Motor neuron (in vitro differentiated cells): ENCODE measurements at places on chromosomes 4 and X. TPM values are rescaled to one million over a fixed set of nuclear protein-coding genes. Genes with fewer than 3 reads are reported as not detected.

DNA sequence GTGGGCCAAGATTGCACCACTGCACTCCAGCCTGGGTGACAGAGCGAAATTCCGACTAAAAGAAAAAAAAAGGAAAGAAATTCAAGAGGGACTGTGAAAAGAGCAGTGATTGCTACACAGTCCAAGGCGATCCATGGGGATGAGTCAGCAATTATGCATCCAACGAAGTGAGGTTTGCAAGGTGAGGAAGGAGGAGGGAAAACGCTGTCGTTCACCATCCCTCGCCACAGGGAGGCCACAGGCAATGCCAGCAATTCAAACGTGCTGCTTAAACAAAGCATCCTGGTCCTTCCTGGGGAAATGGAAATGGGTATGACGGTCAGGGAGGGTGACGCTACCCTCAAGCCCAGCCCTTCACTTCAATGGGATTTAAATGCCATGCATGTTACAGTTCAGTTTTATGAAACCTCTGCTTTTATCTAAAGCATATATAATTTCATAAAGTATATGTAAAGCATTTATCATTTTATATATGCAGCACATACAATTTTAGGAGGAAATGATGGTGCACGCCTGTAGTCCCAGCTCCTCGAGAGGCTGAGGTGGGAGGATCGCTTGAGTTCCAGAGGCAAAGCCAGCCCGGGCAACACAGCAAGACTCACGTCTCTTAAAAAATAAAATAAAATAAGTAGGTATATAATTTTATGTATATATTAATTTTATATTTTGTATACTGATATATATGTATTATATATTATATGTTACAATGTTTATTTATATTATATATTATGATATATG lies 108.7 kb downstream of the DHRSX start:
- peak; percentile 83 for ATAC-seq

DNA sequence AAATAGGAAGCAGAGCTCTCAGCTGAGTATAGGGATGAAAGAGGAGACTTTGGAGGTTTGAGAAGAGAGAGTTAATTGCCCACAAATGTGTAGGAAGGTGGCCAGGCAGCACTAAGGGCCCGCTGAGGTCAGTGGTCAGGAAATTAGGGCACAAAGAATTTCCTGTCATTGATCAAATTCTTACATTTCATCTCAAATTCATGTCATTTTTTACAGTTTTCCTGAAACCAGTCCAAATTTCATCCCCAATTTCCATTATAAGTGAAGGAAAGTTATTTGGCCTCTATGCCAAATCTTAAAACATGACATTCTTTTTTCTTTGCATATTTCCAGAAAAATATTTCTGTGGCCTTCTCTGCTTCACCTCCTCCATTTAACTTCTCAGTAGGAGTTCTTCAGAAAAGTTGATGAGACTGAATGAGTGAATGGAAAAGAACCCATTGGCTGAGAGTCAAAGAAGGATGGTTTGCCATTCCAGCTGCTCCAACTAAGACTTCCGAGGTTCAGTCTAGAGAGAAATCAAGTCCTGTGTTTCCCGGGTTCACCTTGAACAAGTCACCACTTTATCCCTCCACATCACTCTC lies 68.7 kb upstream of the SPRY1 start:
- ATAC-seq, result no peak

DNA sequence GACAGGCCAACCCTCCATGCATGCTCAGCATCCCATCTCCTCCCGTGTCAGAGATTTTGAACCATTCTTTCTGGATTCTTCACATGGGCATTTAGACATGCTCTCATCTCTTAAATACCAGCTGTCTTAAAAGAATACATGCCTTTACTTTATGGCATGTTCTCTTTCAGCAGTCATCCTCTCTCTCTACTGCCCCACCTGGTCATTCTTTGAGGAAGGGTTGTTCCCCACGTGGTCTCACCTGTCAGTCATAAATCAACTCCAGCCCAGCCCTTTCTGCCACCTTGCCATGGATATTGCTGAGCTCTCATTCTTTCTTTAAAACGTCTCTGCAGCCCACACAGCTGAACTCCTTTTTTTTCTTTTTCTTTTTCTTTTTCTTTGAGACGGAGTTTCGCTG lies 111.3 kb downstream of the ARHGAP10 start:
- ATAC-seq, result no peak

DNA sequence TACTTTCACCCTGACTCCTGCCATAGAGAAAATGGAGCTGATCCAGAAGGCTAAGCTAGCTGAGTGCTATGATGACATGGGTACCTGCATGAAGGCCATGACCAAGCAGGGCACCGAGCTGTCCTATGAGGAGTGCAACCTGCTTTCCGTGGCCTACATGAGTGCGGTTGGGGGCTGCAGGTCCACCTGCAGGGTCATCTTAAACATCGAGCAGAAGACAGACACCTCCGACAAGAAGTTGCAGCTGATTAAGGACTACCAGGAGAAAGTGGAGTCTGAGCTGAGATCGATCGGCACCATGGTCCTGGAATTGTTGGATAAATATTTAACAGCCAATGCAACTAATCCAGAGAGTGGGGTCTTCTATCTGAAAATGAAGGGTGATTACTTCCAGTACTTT lies 438.0 kb downstream of the TMA16 start:
- no peak for ATAC-seq

DNA sequence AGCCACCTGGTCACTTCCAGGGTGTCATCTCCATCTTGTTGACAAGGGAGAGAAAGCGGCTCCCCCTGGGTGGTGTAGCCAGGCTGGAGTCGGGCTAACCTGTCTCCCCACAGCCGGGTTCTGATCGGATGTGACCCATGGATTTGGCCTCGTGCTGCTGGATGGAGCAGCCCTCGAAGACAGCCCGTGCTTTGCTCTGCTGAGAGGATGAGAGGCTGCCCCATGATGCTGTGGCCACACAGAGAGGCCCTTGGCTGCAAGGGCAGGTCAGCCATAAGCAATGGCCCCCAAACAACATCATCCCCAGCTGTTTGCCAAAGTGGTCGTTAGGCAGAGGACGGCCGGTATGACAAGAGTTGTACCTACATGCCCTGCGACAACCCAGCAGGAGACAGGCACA lies 106.6 kb downstream of the HMX1 start:
- no peak for ATAC-seq

- peak; percentile 95 for ATAC-seq
Measured at GRCh38 chr4:22471999-22472461, 43.8 kb downstream of the ADGRA3 start.

DNA sequence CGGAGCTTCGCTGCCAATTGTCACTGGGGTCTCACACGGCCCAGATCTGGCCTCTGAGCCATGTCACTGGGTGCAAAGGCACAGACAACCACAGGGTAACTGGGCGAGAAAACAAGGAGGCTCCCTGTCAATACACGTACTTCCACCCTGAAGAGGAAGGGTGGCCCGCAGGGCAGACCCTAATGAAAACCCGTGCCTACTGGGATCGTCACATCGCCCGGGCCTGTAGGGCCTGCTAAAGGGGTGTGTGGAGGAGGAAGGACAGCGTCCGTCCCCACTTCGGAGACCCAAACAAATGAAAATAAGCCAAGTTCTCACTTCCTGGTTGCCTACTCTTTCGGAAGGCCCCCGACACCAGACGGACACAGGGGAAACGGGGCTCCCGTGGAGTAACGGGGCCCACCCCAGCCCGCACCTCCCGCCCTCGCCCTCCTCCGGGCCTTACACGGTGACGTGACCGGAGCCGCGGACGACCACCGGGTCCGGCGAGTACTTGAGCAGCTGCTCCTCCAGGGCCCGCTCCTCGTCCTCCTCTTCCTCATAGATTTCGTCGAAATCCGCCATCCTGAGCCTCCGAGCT lies 578 bp downstream of the CHIC2 start:
- ATAC-seq, result peak; percentile 45

DNA sequence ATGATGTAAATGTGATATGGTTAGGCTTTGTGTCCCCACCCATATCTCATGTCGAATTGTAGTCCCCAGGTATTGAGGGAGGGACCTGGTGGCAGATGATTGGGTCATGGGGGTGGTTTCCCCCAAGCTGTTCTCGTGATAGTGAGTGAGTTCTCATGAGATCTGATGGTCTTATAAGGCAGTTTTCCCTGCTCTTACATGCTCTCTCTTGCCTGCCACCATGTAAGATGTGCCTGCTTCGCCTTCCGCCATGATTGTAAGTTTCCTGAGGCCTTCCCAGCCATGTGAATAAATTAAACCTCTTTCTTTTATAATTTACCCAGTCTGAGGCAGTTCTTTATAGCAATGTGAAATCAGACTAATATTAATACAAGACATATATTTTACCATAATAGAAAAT lies 23.9 kb downstream of the BLOC1S4 start:
- ATAC-seq, result no peak

- peak; percentile 69 for ATAC-seq
Measured at GRCh38 chr4:155885666-155886065, 17.8 kb upstream of the TDO2 start.

DNA sequence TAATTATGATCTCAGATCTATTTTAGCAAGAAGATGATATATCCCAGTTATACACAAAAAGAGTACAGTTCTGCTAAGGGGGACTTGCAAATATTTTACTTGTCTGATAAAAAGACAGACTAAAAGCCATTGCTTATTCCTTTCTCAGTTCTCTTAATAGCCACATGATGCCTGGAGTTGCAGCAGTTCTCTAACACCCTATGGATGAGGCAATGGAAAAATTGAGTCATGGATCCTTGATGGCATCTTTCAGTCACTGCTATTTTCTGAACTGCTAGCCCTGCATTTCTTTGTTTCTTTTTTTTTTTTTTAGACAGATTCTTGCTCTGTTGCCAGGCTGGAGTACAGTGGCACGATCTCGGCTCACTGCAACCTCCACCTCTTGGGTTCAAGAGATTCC lies 1956.7 kb downstream of the C4orf33 start:
- no peak for ATAC-seq

DNA sequence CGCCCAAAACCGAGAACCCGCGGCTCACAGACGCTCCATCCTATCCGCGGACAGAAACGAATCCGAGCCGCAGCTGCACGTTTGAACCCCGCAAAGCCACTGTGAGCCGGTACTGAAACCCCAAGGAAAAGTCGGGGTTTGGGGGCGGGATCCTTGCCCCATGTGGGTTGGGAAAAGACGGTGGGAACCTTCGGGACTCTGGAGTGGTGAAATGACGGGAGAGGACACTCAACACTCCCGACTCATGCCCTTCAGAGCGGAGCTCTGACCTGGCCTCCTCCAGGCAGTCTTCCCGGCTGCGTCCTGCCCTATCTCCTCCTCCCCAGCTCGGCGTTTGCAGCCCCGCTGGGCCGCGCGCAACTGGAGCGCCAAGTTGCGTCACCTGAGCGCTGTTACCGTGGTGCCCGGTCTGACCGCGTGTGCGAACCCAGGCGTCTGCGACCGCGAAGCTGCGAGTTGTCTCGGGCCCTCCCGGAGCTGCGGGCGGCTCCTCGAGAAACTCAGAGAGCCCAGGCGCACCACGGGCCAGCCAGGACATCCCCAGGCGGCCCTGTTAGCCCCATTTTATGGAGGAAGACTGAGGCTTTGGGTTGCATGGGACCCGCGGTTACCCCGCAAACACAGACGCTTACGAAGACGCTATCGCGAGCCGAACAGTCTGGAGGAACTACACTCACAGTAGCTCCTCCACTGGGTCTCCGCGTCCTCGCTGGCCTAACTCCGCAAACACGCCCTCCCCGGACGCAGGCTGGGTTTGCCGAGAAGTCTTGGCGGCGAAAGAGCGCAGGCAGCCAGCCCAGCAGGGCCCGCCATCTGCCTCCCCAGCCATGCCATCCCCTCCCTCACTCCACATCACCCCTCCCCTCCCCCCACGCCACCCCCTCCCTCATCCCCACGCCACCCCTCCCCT lies 20.3 kb upstream of the HMX1 start:
- ATAC-seq, result no peak

DNA sequence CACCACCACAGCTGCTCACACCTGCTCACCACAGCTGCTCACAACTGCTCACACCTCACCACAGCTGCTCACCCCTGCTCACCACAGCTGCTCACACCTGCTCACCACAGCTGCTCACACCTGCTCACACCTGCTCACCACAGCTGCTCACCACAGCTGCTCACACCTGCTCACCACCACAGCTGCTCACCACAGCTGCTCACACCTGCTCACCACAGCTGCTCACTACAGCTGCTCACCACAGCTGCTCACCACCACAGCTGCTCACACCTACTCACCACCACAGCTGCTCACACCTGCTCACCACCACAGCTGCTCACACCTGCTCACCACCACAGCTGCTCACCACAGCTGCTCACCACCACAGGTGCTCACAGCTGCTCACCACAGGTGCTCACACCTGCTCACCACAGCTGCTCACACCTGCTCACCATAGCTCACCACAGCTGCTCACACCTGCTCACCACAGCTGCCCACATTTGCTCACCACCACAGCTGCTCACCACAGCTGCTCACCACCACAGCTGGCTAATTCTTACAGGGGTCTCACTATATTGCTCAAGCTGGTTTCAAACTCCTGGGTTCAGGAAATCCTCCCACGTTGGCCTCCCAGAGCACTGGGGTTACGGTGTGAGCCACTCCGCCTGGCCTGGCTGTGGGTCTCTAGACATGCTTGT lies 30.4 kb upstream of the CPLX1 start:
- ATAC-seq, result no peak

DNA sequence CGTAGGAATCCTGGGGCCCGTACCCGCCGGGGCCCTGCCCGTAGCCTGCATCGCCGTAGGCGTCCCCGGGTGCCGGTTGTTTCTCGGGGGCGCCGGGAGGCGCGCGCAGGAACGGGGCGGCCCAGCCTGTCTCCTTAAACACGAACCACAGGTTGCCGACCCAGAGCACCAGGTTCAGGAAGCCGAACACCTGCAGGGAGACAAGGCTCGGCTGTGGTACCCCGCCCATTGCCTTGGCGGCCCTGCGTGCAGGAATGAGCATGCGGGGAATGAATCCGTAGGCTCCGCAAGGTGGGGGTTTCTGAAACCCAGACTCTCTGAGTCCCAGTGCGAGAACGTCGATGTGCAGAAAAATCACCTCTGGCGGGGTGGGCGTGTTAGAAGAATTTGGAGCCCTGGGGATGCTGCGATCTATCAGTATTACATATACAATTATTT lies 5.4 kb upstream of the PRICKLE3 start:
- ATAC-seq, result peak; percentile 6

The YTHDC1 gene
- total RNA-seq, result 61.6 and 73.6 TPM in 2 replicates

The PRMT9 gene
- 15.7 and 16.4 TPM in 2 replicates for total RNA-seq

The RBM47 gene
- total RNA-seq, result 2.6 and 2.7 TPM in 2 replicates

The NAP1L5 gene
- total RNA-seq, result 39.0 and 47.5 TPM in 2 replicates

The HSFX4 gene
- total RNA-seq, result 0.50 and 0.83 TPM in 2 replicates

The AKAP4 gene
- not detected in 2 replicates for total RNA-seq

The TCEAL6 gene
- total RNA-seq, result 0.17 and 0.27 TPM in 2 replicates

The CSN3 gene
- total RNA-seq, result not detected in 2 replicates

The MAP7D2 gene
- total RNA-seq, result 8.5 and 9.8 TPM in 2 replicates

The PDGFC gene
- 43.0 and 48.6 TPM in 2 replicates for total RNA-seq
